ENCODE measurements at places on chromosomes 7 and 10.

DNA sequence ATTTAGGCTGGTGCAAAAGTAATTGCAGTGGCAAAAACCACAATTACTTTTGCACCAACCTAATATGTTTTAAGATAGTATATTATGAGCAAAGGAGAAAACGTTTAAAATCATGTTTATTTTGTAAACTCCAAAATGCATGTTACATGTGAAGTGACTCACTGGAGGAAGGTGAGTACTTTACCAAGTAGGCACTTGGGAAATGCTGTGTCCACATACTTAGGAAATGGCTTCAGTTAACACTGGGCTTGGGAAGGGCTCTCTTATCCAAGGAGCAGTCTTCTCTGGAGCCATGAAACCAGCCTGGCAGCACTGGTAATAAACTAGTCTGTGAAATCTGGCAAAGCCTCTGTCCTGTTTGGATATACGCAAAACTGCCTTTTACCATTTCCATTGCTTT is 4.4 kb downstream of the RPS24 start:
- no peaks in the 10 kb centered on the region for H3K27me3 ChIP-seq
- no peak overlapping the region for H3K4me3 ChIP-seq
- DNase-seq: no peak
- H3K36me3 ChIP-seq: peaks cover 84% of the 10 kb centered on the region

- no peak overlapping the region for H3K4me3 ChIP-seq
- H3K27ac ChIP-seq: no peak overlapping the region
- no peak for DNase-seq
These were observed 247.1 kb upstream of the GALNT17 start for GRCh38 chr7:70884809-70885208.

- H3K27me3 ChIP-seq: peaks cover 13% of the 10 kb centered on the region
- H3K36me3 ChIP-seq: peaks cover 7% of the 10 kb centered on the region
- no peak for DNase-seq
- H3K4me1 ChIP-seq: peaks cover 6% of the 10 kb centered on the region
- no peak overlapping the region for H3K27ac ChIP-seq
- H3K4me3 ChIP-seq: no peak overlapping the region
These were observed 580.5 kb downstream of the AUTS2 start for GRCh38 chr7:70178787-70179186.

DNA sequence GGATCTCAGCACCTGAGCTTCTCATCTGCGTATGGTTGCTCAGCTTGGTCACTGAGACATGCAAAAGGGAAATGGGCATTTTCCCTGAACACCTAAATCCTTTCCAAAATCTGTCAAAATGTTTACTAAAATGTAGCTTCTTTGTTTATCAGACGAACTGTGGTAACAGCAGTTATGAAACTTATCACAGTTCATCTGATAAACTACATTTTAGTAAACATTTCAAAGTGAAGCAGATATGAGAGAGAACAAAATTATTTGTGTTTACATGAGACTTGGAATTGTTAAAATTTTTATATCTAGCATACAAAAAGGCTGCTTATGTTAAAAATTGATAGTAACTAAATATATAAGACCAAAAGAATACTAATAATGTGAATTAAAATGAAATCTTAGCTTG is 573.4 kb upstream of the C7orf33 start:
- H3K36me3 ChIP-seq: no peaks in the 10 kb centered on the region
- H3K27ac ChIP-seq: no peak overlapping the region
- no peak for DNase-seq
- no peaks in the 10 kb centered on the region for H3K4me1 ChIP-seq
- no peaks in the 10 kb centered on the region for H3K27me3 ChIP-seq

DNA sequence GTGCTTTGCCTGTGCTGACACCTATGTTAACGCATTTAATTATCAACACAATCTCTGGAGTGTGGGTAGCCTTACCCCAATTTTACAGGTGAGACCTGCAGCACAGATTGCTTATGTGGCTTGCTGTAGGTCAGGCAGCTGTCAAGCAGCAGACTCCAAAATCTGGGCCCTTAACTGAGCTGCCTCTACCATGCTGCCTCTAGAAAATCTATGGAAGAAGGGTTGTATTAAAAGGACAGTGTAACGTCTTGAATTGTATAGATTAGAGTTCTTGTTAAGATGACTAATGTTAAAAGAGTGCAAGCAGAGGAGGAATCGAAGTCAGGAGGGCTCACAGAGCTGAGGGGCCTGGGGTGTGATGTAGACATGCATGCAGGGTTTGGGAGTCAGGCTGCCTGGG is 1.2 kb upstream of the PON3 start:
- no peak overlapping the region for H3K4me3 ChIP-seq
- DNase-seq: no peak
- peaks cover 4% of the 10 kb centered on the region for H3K4me1 ChIP-seq
- H3K36me3 ChIP-seq: no peaks in the 10 kb centered on the region

DNA sequence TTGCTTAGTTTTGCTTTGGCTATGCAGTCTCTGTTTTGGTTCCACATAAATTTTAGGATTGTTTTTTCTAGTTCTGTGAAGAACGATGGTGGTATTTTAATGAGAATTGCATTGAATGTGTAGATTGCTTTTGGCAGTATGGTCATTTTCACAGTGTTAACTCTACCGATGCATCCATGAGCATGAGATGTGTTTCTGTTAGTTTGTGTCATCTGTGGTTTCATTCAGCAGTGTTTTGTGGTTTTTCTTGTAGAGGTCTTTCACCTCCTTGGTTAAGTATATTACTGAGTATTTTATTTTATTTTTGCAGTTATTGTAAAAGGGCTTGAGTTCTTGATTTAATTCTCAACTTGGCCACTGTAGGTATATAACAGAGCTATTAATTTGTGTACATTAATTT is 78.2 kb upstream of the ZNF92 start:
- no peak overlapping the region for H3K27ac ChIP-seq
- peak overlapping the region; percentile 2 for H3K4me3 ChIP-seq
- DNase-seq: no peak
- no peaks in the 10 kb centered on the region for H3K27me3 ChIP-seq

DNA sequence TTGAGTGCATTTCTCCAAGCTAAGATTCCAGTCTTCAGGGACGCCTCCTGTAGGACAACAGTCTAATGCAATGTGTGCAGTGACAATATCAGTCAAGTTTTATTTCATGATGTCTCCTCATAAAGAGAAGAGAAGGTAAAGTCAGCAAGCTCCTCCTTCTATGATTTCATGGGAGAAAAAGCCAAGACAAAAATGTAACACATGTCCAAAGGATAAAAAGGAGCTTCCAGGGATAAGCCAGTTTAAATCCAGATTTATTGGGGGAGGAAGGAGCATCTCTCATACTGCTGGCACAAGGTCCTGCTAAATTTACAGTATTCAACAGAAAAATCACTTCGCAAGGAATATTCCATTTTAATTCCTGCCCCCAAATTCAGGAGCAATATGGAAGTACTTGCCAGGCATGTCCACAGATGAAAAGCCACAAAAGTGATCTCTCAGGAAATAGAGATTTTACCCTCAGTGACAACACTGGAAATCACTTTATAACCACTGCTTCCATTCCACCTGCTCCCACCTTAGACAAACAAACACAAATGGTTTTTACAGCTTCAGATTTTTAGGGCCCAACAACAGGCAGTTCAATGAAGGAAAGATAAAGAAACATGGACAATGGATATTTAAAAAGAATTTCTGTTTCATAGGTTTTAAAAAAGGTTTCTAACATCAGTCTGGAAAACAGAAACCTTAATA is 677.5 kb upstream of the C7orf33 start:
- no peaks in the 10 kb centered on the region for H3K4me1 ChIP-seq
- H3K4me3 ChIP-seq: no peak overlapping the region
- H3K36me3 ChIP-seq: no peaks in the 10 kb centered on the region
- H3K27ac ChIP-seq: no peak overlapping the region
- H3K27me3 ChIP-seq: no peaks in the 10 kb centered on the region
- DNase-seq: no peak

GRCh38 chr10:89465196-89465595 is 50.8 kb downstream of the IFIT5 start:
- no peak overlapping the region for H3K4me3 ChIP-seq
- no peak overlapping the region for H3K27ac ChIP-seq
- peaks cover 29% of the 10 kb centered on the region for H3K27me3 ChIP-seq
- H3K36me3 ChIP-seq: no peaks in the 10 kb centered on the region
- no peak for DNase-seq
- H3K4me1 ChIP-seq: no peaks in the 10 kb centered on the region

DNA sequence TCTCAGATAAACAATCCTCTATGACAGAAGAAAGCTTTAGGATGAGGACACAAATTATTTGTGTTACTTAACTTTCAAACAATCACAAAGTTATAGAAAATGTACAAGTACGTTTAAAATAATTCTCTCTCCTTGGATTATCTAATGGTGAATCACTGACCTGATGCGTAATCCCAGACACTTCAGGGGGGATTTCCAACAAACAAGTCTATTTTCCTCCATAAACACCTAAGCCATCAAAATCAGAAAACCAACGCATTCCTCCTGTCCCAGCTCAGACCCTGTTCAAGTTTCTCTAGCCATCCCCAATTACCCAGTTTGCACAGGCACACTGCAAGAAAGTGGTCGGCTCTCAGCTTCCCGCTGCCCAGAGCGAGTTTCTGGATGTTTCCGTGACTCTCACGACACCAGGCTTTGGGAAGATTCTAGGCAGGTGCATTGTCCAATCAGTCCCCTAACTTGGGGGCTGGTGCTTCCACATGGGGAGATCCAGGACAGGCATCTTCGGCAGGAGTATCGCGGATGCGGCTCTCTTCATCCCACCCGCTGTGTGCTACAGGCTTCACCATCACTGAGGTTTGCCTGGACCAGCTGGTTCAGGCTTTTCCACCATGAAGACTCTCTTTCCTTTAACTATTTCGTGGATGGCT is 200.0 kb downstream of the ZMYND11 start:
- H3K36me3 ChIP-seq: peaks cover 15% of the 10 kb centered on the region
- H3K27me3 ChIP-seq: no peaks in the 10 kb centered on the region
- H3K4me3 ChIP-seq: no peak overlapping the region
- DNase-seq: no peak

DNA sequence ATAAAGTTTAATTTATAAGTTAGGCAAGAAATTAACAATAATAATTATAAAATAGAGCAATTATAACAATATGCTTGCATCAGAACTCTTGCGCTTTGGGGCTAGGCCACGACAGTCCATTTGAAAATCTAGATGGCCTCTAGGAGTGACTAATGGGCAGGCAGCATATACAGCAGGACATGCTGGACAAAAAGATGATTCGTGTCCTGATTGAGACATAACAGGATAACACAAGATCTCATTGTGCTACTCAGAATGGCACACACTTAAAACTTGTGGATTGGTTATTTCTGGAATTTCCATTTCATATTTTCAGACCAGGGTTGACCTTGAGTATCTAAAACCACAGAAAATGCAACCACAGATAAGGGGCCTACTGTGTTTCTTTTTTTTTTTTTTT is 27.5 kb downstream of the CTNNA3 start:
- no peak overlapping the region for H3K4me3 ChIP-seq
- H3K36me3 ChIP-seq: no peaks in the 10 kb centered on the region

DNA sequence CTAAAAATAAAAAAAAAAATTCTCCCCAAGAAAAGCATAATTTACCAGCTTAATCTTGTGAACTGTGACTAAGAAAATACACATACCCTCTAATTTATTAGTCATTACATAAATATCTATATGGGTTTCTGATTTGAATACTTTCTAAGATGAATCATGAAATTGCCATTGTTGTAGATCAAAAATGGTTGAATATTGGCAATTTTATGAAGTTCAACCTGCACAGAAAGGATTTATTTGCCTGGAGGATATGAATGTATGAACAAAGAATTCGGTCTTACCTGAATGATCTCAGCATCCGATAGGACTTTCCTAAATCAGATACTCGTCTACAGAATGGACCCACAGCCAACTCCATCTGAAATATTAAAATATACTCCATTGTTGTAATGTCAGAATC is 61.5 kb downstream of the HBP1 start:
- no peak for DNase-seq
- no peaks in the 10 kb centered on the region for H3K27me3 ChIP-seq
- H3K4me1 ChIP-seq: no peaks in the 10 kb centered on the region
- no peak overlapping the region for H3K4me3 ChIP-seq

DNA sequence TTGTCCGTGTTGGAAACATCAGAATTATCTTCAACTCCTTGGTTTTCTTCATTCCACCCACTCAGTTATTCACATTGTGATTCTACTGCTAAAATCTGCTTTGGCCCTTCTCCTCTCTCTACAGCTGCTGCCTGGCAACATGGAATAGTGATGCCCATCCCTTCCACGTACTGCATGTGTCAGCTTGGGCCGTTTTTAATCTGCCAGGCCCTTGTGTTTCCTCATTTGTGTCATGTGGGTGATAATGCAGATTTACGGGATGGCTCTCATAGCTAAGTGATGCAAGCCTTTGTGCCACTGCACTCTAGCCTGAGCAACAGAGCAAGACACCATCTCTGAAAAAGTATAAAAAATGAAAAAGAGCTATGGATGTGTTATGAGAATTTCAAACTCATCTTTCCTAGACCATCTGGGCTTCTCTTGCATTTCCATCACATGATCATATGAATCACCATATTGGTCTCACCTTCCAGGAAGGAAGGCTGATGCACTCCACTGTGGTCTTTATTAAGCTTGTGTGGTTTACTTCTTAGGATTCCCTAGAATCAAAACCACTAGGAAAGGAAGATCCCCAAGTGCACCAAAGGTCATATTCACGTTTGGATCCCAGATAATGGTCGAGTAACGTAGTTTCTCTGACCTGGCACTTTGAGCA is 20.6 kb upstream of the CELF2 start:
- DNase-seq: no peak
- no peak overlapping the region for H3K4me3 ChIP-seq
- H3K36me3 ChIP-seq: no peaks in the 10 kb centered on the region
- no peaks in the 10 kb centered on the region for H3K4me1 ChIP-seq
- no peak overlapping the region for H3K27ac ChIP-seq

DNA sequence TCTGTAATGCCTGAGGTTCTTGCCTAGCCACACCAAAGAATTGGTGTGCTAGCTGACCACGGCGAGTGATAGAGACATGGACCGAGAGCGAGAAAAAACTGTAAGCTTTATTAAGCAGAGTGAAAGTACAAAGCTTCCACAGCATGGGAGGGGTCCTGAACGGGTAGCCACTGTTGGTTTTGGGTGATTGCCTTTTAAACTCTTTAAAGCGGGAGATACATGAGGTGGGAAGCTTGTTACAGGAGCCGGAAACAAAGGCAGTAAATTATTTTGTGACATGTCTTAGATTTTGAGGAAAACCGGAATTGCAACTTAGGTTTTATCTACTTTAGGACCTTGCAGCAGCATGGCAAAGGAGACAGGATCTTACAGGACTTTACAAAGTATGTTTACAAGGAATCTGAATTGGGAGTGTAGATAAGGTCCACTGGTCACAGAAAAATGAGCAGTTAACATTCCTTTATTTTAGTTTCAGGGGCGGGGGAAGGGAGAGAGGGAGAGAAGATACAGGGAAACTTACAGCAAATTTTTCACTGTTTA is 252.7 kb upstream of the MBL2 start:
- no peak overlapping the region for H3K27ac ChIP-seq
- no peak for DNase-seq
- no peaks in the 10 kb centered on the region for H3K4me1 ChIP-seq

- H3K4me1 ChIP-seq: no peaks in the 10 kb centered on the region
- H3K27ac ChIP-seq: no peak overlapping the region
- H3K4me3 ChIP-seq: no peak overlapping the region
- no peaks in the 10 kb centered on the region for H3K27me3 ChIP-seq
- no peaks in the 10 kb centered on the region for H3K36me3 ChIP-seq
These were observed 27.1 kb downstream of the TAS2R16 start for GRCh38 chr7:122968389-122968788.

All from effector memory CD8-positive, alpha-beta T cell (primary cell).